ENCODE measurements at places on chromosomes 7 and 10.

DNA sequence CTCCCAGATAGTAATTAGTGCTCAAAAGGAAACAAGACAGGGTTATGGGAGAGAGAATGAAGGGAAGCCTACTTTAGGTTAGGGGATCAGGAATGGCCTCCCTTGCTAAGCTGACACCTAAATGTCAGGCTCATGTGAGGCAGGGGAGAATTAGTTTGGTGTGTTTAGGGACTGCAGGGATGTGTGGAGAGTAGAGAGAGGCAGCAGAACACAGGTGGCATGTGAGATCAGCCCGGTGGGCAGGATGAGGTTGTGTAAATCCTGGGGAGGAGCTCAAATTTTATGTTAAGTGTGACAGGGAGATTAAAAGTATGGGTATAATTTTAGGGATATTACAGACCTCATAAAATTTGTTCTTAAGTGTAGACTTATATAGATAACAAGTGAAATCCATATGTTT, 56.2 kb upstream of the ZNF438 start:
- DNase-seq = no peak

DNA sequence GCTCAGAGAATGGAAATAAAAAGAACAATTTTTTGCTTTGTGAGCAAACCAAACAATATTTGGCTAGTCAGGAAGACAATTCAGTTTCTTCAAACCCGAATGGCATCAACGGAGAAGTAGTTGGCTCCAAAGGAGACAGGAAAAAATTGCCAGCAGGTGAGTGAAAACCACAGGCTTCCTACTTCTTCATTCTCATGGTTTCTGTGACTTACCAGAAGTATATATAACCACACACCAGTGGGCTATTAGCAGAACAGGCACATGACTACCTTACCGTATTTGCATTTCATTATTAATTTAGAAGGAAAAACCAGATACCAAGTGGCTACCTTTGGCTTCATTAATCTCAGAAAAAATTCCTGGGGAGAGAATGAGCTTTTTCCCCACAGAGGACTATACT, 8.8 kb downstream of the TDRD1 start:
- DNase-seq = no peak

DNA sequence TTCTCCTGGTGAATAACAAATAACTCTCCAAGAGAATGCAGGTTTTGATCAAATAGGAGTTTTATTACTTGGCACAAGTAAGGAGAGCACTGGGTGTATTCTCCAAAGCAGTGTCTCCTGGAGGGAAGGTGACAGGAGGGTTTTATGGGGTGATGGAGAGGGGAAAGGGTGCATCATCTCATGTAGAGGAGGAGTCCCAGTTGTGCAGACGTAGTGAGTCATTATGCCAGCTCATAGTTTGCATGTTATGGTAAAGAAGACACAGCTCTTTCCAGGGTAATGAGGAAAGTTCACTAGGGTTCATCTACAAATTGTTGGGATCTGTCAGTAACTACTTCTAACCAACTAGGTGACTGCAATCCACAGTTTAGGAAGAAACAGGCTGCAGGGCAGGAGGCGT, 347.9 kb upstream of the MEOX2 start:
- DNase-seq = no peak

DNA sequence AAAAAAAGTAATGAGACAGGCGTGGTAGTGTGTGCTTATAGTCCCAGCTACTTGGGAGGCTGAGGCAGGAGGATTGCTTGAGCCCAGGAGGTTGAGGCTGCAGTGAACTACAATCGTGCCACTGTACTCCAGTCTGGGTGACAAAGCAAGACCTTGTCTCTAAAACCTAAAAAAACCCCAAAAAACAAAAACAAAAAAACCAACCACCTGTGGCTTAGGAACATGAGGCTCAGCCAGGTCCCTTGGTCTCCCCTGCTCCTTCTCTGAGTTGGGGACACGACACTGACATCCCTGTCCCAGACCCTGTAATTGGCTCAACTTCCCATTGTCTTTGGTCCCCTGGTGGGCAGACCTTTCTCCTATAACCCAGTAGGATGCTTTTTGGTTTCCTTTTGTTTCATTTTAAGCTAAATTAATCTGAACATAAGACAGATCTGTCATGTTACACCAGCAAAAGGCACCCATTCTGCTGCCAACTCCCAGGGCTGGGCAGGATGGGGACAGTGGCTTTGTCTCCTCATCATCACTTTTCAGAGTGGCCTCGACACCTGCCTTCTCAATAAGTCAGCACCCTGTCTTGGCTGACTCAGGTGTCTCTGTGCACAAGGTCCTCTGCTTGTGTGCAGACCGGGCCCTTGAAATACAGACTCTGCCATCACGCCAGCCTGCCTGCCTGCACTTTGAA, 74.4 kb downstream of the MYL10 start:
- no peak for DNase-seq

DNA sequence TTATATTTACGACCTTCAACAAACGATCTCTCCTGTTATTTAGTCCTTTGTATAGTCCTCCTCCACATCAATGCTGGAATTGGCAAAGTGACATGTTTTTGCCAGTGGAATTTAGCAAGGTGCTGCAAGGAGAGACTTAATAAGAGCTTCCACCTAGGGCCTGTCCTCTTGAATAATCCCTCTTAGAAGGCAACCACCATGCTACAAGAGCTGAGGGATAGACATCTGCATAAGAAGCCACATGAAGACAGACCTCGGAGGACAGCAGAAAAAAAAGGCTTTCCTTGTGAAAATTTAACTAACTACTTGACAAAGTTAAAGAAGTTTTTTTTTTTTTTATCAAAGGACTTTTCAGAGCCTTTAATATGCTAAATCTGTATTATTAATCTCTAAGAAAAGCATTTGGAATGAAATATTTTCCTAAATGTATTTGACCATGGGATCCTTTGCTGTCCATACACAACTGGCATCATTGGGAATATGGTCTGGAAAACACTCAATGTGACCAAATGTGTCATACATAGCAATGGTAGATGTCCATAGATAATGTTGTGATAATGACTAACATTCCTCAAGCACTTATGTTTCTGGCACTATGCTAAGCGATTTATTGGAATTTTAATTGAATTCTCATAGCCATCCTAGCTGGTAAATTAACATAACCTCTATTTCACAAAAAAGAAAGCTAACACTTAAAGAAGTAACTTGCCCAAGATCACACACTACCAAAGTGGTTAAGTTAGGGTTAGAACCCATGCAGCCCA, 13.2 kb downstream of the HYCC1 start:
- DNase-seq = no peak

DNA sequence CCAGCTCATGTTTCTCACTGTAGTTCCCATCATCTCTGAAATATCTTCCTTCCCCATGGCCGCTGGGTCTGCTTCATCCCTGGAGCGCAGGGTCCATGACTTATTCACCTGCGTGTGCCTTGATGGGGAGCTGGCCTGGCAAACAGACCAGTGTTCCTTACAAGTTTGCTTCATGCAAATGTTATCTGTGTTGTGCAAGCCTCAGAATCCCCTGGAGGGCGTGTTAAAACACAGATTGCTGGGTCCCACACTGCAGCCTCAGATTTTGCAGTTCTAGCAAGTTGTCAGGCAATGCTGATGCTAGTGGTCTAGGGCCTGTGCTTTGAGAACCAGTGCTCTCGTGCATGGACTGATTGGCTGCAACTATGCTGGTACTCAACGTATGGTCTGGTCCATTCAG, 7.2 kb upstream of the DMBT1 start:
- no peak for DNase-seq

DNA sequence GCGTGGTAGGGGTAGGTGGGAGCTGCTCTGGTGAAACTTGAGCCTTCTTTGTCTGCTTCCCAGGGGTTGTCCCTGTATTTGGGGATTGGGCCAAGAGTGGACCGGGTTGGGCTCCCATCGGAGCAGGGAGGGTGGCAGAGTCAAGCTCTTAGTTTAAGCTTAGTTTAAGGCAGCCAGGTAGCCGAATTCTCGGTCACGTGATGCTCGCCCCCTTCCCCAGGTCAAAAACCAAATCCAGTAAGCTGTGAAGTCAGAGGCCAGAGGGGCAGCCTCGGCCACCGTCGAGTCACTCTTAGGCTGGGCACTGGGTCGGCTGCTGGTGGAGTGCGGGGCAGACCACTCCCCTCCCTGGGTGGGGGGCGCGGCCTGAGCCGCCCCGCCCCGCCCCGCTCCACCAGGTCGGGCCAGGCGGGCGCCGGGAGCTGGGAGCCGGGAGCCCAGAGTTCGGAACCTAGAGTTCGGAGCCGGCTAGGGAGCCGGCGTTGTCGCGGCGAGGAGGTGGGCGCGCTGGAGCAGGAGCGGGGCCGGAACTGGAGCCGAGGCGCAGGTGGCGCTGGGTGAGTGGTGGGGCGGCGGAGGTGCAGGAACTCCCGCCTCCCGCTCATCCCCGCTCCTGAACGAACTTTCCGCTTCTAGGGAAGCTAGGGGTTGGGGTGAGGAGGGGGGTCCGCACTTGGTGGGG, 2.8 kb upstream of the LZTS2 start:
- no peak for DNase-seq

DNA sequence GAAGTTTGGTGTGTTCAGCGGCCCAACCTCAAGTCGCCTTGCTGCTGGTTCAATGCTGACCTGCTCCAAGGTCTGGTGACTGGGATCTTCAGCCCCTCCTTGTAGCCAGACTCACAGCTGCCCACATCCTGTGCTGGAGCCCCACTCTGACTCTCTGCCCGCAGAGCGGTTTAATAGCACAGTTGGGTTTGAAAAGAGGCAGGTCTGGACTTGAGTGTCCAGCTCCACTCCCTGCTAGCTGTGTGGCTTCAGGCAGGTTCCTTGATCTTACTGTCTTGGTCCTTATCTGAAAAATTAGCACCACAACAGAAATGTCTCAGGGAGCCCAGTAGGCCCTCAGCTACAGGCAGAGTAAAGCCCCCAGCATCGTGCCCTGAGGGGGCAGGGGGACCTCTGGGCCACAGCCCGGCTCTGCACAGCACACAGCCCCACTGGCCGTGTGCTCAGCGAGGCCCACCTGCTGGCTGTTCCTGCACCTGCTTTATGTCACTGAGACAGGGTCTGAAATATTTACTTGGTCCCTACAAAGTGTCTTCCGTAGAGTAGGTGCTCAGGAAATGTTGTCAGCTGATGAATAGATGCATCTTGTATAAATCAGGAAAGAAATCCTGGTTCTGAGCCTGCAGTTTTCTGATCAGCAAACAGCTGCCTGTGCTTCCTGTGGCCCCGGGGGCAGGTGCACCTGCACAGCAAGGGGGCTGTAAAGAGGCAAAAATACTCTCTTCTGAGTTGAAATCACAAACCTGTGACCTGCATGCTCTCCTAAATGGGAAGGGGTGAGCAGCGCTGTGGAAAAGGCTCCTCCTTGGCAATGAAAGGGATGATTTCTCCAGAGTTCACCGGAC, 155.5 kb downstream of the SVIL start:
- DNase-seq = no peak

GRCh38 chr7:49060743-49061142, 136.4 kb downstream of the CDC14C start:
- DNase-seq = no peak

GRCh38 chr7:69597278-69598076, 798 bp upstream of the AUTS2 start:
- no peak for DNase-seq

GRCh38 chr10:71431239-71432100, 34.8 kb downstream of the CDH23 start:
- DNase-seq = no peak

DNA sequence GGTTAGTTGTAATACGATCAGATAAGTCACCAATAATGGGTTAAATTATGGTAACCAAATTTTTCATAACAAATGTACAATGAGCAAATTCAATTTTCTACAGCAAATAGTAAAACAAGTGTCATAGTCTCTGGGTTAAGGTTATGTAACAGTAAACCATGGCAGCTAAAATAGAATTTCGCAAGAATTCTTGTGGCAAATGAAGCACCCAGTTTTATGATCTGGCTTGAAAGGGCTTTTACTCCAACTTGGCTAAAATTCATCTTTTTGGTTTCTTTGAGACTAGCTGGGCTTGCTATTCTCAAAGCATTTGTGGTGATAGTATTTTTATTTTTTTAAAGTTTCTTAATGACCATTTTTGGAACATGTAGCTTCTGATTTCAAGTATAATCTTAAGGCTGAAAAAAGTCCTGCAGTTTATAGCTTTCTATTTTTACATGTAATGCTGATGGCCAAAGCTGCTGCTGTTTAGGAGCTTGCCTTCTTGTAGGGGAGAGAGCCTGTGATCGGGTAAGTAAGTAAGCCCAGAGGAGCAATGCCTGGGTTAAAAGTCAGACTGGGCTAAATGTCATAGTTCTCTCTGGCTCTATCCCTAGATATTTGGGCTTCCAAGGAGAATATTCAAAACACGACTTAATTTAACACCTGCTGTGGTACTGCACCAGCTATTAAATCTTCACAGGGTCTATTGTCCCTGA, 55.5 kb upstream of the SYPL1 start:
- no peak for DNase-seq

DNA sequence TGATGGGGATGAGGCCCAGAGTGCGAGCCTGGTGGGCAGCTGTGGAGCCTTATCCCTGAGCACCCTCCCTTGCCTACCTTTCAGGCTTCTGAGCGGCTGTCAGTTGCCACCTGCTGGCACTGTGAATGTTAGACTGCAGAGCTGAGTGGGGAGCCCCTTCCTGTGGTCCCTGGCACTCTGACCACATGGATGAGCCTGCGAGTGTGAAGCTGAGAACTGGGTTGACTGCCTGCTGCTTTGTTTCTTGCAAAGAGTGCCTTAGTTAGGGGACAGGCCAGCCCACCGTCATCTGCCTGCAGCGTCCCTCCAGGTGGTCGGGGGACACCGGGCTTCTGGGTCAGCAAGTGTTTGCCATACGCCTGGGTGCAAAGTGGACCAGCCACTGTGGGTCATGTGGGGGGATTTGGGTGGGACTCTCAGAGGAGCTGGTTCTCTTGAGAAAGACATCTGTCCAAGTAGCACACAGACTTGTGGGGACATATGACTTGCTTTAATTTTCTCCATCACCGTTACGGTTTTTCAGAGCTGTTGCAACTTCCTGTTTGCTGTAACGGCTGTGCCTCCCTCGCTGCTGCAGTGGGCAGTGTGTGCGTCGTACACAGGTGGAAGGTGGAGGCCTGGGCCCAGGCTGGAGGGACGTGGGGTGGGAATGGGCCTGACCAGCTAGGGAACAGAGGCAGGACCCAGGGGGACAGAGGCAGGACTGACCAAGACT, 13.7 kb downstream of the INPP5A start:
- no peak for DNase-seq

DNA sequence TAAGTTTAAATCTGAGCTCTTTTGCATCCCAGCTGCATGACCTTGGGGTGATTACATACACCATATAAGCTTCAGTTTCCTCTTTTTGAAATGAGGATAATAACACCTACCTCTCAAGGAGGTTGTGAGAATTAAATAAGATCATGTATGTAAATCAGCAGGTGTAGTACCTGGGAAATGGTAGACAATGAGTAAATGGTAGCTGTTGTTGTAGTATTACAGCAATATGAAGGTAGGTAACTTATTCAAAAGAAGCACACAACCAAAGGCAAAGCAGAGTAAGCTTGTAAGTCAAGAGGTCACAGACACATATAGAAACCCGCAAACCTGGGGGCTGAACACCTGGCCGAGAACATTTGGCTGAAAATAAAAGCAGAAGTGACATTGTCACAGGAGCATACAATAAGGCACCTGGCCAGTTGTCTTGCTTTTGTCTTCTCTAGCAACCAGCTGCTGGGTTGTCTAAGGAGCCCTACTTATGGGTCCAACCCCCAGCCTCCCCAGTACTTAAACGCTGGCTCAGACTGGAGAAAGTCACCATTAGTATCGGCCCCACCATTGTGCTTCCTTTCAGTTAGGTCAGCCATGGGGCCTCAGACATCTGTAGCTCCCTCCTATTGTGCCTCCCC, 203.6 kb upstream of the MKLN1 start:
- DNase-seq = no peak

GRCh38 chr7:124722292-124722691, 43.3 kb downstream of the GPR37 start:
- DNase-seq = no peak

- no peak for DNase-seq
Measured at GRCh38 chr7:72058579-72058978, 353.6 kb downstream of the CALN1 start.
